HEK293T (cell line): ENCODE measurements at places on chromosomes 13 and 19.

- DNase-seq, result no peak
These were observed 127.3 kb downstream of the STARD13 start for GRCh38 chr13:33158271-33158670.

DNA sequence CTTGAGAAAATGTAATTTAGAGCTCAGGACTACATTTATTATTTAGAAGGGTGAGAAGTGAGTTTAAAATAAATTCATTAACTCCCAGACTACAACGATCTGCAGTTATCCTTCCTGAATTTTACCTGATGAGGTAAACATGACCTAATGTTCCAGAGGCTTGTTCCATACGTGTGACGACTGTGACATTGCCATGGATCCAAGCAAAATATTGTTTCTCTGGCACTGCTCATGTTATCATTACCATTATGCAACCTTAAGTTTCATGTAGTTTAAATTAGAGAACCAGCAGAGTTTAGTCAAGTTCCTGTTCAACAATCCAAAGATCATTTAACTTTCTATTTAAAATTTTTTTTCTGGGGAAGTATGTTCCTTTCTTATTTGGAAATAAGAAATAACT, 279.6 kb downstream of the KLF5 start:
- no peak for DNase-seq

- DNase-seq, result no peak
These were observed 33.9 kb upstream of the CEACAM8 start for GRCh38 chr19:42628411-42629140.

- no peak for DNase-seq
These were observed 40.2 kb downstream of the KCNRG start for GRCh38 chr13:50055454-50055853.

GRCh38 chr13:42543215-42543797, 30.6 kb upstream of the TNFSF11 start:
- DNase-seq, result no peak

- no peak for DNase-seq
These were observed 47.1 kb downstream of the ZNF568 start for GRCh38 chr19:36963280-36963679.
